ENCODE measurements at places on chromosomes 16 and 17. TPM values are rescaled to one million over a fixed set of nuclear protein-coding genes. Genes with fewer than 3 reads are reported as not detected.
A peak's percentile ranks its signal among the peaks of the same experiment; 100 is the strongest.

DNA sequence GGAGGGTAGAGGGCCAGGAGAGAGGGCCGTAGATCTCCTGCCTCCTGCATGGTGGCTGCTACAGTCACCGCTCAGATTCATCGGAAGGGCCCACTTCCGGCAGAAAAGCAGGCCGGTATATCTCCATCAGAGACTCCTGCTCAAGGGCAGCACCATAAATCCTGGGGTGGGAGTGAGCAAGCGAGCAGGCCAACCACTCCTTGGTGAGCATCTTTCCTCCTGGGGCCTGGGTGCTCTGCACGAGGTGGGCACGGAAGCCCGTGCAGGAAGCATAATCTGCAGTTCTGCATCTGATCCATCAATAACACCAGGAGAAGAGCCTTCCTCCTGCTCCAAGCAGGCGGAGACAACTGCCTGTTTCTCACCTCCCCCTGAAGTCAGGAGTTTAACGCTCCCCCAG is 57.4 kb upstream of the TMEM132E start:
- no peak for DNase-seq

GRCh38 chr17:73315471-73315870 is 3.7 kb upstream of the CDC42EP4 start:
- DNase-seq, result no peak

- DNase-seq, result no peak
Observed at GRCh38 chr17:33986566-33986965, 268.5 kb upstream of the CCL2 start.

DNA sequence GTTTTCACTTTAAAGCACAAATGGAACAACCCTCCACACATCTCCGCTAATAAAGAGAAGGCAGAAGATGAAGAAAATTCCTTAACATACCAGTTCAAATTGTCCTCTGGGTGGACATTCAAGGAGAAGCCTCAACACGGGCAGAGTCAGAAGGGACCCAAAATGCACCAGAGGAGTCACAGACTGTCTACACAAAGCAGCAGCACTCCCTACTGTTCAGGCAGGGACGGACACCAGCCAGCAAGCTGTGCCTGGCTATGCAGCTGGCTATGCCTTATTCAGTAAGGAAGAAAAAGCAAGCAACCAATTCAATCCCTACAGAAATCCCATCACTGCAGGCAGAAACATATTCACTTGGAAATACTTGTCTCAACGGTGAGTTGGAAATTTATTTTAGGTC is 8.1 kb downstream of the DNAJC7 start:
- DNase-seq, result no peak

GRCh38 chr16:88624977-88625576 is 13.3 kb upstream of the IL17C start:
- DNase-seq, result no peak

DNA sequence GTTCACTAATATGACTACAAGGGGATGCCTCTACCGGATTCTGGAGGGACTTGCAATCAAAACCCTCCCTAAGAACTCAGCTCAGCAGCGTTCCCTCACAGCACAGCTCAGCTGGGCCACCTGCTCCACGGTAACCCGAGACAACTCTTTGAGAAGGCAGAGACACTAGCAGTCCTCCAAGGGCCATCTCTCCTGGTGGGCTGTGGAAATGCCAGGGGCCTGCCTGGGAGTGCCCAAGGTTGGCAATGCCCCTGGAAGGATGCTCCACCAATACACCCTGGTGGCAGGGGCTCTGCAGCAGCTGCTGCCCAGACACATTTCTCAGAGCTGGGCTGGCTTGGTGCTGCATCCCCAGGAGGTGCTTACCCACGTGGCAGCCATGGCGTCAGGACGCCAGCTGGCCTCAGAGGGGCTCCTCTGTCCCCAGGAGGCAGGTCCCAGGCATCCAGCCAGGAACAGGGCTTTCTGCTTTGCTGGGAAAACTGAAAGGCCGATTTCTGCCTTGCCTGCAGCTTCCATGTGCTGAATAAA is 16.5 kb downstream of the CDIP1 start:
- no peak for DNase-seq

DNA sequence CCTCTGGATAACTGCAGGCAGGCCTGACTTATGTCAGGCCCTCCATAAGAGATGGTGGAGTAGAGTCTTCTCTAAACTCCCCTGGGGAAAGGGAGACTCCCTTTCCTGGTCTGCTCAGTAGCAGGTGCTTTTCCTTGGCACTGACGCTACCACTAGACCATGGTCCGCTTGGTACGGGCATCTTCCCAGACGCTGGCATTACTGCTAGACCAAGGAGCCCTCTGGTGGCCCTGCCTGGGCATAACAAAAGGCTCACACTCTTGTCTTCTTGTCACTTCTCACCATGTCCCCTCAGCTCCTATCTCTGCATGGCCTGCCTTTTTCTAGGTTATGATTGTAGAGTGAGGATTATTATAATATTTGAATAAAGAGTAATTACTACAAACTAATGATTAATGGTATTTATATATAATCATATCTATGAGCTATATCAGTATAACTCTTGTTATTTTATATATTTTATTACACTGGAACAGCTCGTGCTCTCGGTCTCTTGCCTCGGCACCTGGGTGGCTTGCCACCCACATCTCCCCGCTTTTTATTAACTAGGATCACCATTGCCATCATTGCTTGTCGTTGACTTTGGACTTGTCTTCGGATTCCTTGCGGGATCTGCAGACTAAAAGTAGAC is 59.8 kb upstream of the ARL4D start:
- DNase-seq, result peak; percentile 47

- DNase-seq, result peak; percentile 89
Observed at GRCh38 chr17:41894791-41895331, 23.9 kb downstream of the ACLY start.

- peak; percentile 85 for DNase-seq
Observed at GRCh38 chr17:29291163-29291752, 2.7 kb downstream of the NUFIP2 start.

- DNase-seq, result peak; percentile 76
Observed at GRCh38 chr17:68391561-68392268, 65.6 kb downstream of the WIPI1 start.

DNA sequence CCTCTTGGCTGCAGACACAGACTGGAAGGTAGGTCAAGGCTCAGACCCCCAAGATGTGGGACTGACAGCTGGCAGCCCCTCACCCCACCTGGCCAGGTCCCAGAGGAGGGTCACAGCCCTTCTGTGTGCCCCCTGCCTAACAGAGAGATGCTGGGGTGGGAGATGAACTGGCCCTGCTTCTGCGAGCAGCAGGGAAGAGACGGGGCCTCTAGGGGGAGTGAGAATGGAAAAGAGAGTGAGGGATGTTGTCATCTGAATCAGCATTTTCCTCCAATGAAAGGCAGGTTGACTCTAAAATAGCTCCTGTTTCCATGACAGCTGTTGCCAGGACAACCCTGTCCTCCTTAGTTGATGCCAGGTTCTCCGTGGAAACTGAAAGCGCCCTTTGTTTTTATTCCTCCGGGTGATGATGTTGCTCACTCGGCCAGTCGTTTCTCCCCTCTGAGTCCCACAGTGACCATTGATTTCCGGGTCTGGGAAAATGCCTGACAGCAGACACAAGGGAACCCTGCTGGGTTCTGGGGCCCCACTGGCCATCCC is 4.9 kb upstream of the NDRG4 start:
- peak; percentile 98 for DNase-seq

DNA sequence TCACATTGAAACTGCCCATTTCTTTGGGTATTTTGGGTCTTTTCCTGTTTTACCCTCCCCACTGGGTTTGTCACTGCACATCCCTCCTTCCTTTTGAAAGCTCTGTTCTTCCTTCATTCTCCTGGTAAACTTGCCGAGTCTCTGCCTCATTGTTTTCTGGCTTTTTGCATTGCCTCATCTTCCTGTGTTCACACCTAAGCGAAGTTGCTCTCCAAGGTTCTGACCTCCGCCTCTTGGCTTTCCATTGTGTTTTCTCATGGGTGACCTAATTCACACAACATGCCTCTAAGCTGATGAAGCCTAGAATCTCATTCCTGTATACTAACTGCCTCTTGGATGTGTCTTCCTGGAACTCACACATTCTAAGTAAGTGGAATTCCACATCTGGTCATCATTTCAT is 1096.1 kb upstream of the EEF2KMT start:
- no peak for DNase-seq

DNA sequence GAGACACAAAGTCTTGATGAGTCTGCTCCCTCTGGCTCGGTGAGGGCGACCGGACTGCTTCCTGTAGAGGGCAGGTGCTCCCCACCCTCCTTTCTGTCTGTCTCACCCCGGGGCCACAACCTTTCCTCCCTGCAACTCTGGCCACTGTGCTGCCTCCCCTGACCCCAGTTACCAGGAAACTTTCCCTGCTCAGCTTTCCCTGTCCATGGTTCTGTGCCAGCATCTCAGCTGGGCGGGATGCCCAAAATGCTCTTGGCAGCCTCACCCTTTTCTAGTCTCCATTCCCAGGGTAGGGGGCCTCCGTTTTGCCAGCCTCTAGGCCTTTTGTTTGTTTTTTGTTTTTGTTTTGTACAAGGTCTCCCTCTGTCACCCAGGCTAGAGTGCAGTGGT is 1.4 kb downstream of the PLD2 start:
- DNase-seq, result peak; percentile 49

DNA sequence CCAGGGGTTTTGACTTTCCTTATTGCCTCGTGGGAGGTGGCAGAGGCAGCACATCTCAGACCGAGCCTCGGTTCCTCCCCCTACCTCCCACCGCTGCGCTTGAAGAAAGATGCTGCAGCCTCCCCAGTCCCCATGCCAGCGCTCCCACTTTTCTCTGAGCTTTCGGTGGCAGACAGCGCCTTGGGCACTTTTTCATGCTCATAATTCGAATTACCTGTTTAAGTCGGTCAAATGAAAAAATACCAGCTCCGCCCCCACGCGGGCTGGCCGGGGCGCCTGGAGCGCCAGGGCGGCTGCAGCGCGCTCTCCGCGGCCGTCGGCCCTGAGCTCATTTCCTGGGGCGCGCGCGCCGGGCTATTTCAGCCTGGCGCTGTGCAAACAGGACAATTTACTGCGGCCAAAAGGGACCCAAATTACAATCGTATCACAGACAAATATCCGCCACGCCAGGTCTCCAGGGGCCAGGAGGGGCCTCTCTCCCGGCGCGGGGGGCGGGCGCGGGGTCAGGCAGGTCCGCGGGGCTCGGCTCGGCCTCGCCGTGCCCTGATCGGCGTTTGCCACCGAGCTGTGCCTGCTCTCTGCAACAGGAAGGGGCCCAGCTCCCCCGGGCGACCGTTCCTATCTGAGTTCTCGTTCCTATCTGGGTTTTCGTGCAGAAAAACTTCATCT is 45.0 kb downstream of the SOST start:
- DNase-seq, result no peak

GRCh38 chr17:17819561-17819995 is 17.2 kb downstream of the SREBF1 start:
- DNase-seq, result peak; percentile 81

GRCh38 chr16:70746708-70747424 is 54.1 kb downstream of the VAC14 start:
- DNase-seq, result peak; percentile 91

DNA sequence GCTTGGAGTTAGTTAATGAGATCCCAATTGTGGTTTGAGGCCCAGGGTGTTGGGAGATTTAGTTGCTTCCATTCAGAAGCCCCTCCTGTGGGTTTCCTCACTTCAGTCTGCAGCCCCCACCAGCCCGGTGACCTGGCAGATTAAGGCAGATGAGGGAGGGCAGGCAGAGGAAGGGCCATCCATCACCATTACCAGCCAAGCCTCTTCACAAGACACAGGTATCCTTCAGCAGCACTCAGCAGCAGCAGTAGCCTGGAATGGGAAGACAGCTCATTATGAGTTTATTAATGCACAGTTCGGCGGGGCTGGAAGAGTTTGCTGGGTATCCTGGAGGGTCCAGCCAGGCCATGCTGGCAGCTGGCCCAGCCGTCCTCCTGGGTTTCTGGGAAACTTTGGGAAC is 90.0 kb upstream of the GPRC5B start:
- no peak for DNase-seq

DNA sequence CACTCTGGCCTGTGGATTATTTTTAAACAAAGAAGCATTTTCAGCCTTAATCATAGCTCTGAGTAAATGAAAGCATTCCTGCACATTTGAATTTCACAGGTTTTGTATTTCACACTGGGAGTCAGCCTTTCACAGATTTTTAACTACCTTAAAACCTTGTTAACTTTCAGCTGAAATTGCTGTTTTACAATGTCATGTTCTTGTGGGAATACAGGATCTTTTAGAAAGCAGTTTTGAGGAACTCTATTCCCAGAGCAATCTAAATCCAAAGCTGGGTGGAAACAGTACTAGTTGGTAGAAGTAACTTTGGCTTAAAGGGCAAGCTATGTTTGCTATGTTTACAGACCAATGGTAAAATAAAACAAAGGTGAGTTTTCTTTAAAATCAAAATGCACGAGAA is 600.6 kb downstream of the KCNJ2 start:
- no peak for DNase-seq

- peak; percentile 24 for DNase-seq
Observed at GRCh38 chr16:24499193-24499814, 40.1 kb upstream of the RBBP6 start.

DNA sequence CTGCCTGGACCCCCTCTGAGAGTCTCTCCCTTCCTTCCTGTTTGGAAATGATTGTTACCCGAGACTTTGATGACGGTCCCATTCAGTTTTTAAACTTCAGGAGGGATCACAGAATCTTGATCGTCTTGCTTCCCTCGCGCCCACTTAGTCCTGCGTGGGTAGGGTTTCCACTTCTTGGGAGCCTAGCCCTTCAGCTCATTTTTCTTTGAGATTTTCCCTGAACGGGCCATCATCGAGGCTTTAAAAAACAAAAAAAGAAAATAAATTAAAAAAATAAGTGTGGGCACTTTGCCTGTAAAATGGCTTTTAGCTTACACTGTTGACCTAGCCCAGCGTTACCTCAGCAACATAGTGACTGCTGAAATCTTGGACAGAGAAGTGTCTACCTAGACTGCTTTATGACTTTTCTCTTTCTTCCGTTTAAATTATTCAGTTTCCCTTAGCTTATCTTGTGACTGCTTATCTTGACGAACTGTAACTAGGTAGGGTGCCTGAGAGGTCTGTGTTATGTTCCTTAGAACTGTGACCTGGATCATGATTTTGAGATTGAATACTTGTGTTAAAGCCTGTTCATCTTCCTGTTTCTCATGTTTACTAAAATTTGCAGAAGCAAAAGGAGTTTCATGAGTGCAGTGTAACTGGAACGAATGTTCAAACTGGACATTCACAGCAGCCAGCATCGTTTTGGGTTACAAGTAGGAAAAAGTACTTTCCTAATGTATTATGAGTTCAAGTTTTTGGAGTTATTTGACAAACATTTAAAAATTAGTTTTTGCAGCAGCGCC is 874 bp downstream of the WWP2 start:
- peak; percentile 49 for DNase-seq

DNA sequence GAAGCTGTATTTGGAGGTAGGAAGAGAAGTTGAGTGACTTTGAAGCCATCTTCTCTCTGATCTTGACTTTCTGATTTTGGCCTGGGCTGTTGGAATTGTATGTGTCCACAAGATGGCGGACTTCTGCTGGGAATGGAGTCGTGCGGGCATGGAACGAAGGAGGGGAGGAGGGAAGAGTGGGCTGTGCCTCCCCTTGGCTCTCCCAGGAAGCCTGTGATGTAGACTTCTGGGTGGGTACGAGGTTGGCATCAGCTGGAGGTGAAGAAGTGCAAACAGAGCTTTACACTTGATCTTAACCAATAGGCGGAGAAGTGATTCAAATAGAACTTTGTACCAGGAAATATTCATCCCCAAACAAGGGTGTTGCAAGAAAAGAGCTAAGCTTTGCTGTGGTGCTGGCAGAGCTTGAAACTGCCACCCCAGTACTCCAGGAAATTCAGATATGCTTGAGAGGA is 7.4 kb upstream of the TMEM220 start:
- peak; percentile 73 for DNase-seq

- DNase-seq, result no peak
Observed at GRCh38 chr16:11550791-11551498, 35.8 kb downstream of the LITAF start.

The ACSM5 gene
- total RNA-seq, result not detected

The TMEM235 gene
- not detected for total RNA-seq

The CES4A gene
- total RNA-seq, result 2.2 TPM

The TSR3 gene
- total RNA-seq, result 73.3 TPM

The GJC1 gene
- total RNA-seq, result 21.1 TPM

The CHD9NB gene
- total RNA-seq, result 2.3 TPM
